ENCODE measurements at places on chromosomes 5 and 9.

DNA sequence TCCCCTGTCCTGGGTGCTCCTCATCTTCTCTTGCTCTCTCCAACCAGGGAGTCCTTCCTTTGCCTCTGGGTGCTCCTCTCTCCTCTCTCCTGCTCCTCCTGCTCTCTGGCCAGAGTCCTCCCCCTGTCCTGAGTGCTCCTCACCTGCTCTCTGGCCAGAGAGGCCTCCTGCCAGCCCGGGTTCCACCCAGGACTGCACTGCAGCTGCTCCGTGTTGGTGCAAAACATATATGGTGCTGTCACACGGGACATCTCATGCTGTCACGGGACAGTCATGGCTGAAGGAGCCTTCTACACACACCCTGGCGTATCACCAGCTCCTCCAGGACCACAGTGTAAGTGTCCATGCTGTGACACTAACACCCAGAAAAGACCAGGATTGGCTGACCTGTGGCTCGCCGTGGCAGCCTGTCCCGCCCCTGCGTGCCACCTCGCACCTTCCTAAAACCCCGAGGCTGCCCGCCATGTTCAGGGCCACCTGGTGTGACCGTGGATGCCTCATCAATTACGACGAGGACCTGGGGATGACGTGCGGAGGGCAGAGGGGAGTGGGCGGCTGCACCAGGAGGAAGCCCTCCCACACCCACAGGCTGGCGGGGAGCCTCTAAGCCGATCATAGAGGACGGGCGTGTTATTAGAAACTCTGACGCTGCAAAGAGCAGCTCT lies 27.9 kb upstream of the SLC6A3 start:
- DNase-seq = no peak

DNA sequence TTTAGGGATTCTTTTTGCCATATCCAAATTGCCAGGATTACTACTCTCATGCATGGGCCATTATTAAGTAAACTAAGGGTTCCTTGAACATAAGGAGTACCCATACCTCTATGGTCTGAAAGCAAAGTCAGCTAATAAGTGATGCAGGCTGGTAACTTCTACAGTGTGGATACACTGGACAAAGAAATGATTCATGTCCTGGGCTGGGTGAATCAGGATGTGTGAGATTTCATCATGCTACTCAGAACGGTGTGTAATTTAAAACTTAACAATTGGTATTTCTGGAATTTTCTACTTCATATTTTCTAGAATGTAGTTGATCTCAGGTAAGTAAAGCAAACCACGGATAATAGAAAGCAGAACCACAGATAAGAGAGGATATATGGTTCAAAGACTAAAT lies 428.8 kb downstream of the CHSY3 start:
- peak; percentile 46 for DNase-seq

DNA sequence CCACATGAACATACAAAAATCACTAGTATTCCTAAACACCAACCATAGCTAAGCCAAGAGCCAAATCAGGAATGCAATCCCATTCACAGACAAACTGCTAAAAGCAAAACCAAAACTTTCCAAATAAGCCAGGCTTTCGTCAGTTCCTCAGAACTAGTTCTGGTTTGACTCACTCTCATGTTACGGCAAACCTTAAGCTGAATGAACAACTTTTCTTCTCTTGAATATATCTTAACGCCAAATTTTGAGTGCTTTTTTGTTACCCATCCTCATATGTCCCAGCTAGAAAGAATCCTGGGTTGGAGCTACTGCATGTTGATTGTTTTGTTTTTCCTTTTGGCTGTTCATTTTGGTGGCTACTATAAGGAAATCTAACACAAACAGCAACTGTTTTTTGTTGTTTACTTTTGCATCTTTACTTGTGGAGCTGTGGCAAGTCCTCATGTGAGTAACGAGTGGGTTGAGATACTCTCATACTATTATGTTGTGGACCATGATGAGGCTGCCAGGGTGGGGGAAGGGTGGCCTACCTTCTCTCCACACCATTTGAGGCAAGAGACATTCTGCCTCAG lies at the start of gene PDCD1LG2:
Gene PDCD1LG2 (plus strand): TSS at position 172 of the 572 bp plus-strand sequence. CDS start 12,016 bp downstream, outside the sequence.
- DNase-seq = peak; percentile 89

DNA sequence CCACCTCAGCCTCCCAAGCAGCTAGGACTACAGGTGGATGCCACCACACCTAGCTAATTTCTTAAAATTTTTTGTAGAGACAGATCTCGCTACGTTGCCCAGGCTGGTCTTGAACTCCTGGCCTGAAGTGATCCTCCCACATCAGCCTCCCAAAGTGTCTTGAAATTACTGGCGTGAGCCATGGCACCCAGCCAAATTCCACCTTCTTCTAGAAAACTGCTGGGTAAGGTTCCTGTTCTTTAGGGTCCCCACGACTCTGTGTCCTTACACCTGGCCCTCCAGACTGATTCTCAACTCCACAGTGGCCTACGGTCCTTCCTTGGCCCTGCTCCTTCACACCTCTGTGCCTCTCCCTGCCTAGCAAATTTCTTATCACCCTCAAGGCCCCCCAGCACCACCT lies 1.9 kb downstream of the MAPK9 start:
- DNase-seq = no peak

GRCh38 chr5:133785182-133785581 lies 172.8 kb upstream of the FSTL4 start:
- DNase-seq = no peak

- DNase-seq = no peak
Observed at GRCh38 chr5:7759951-7760580, 90.9 kb downstream of the CFAP90 start.

DNA sequence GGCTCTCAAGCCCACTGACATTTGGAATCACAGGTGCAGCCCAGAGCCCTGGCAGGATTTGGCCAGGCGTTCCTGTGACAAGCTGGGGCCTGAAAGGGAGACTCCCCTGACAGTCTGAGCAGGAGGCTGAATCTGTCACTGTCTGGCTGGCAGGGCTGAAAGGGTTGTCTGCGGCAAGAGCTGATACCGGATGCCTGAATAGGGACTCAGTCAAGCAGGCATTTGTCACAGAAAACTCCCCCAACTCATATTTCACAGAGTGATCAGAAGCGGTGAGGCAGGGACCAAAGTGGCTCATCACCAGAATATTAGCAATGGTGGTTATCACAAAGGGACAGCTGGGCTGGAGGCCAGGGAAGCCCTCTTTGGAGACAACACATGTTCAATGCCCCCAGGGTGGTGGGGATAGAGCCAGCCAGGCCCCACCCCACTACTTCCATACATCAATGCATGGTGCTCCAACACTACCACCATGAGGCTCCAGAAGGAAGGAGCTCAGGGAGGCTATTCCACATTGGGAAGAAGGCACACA lies 295.5 kb downstream of the DTWD2 start:
- DNase-seq = no peak

DNA sequence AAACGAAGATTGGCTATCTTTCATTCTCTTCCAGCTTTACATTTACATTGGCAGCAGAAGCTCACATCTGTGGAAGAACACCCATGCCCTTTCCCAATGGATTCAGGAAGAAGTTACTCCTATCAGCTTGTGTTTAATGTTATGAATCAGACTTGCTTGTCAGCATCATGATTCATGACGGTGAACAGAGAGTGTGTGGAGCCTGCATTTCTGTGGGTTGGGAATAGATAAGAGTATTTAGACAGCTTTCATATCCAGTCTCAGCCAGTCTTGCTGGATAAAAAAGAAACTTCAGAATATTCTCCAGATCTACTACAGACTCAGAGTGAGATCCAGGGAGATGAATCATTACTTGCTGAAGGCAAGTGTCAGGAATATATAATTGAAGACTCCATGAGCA lies 812.9 kb upstream of the ZNF608 start:
- DNase-seq = peak; percentile 96

DNA sequence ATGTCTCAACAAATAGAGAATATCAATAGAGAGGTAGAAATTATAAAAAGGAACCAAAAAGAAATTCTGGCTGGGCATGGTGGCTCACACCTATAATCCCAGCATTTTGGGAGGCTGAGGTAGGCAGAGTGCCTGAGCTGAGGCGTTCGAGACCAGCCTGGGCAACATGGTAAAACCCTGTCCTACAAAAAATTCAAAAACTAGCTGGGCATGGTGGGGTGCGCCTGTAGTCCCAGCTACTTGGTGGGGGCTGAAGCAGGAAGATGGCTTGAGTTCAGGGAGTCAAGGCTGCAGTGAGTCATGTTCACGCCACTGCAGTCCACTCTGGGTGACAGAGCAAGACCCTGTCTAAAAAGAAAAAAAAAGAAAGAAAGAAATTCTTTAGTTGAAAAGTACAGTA lies 24.9 kb downstream of the IPPK start:
- DNase-seq = no peak

- no peak for DNase-seq
Observed at GRCh38 chr5:116135344-116135743, 50.5 kb downstream of the COMMD10 start.

GRCh38 chr9:6893350-6894131 lies 135.8 kb downstream of the KDM4C start:
- no peak for DNase-seq

DNA sequence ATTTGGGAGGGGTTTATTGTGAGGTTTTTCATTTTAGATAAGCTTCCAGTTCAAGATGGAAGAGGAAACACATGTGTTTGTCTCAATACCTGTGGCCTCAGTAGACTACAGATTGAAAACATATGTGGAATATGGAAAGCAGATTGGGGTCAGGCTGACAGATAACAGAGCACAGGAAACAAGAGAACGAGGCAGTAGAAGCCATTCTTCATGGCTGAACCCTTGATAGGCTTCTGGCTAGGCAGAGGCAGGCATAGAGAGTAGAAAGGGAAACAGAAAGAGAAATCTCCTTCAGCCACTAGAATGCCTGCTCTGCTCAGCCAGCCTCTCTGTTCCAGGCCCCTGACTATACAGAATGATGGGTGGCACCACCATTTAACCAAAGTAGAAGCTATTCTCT lies 152.5 kb downstream of the MUSK start:
- no peak for DNase-seq

DNA sequence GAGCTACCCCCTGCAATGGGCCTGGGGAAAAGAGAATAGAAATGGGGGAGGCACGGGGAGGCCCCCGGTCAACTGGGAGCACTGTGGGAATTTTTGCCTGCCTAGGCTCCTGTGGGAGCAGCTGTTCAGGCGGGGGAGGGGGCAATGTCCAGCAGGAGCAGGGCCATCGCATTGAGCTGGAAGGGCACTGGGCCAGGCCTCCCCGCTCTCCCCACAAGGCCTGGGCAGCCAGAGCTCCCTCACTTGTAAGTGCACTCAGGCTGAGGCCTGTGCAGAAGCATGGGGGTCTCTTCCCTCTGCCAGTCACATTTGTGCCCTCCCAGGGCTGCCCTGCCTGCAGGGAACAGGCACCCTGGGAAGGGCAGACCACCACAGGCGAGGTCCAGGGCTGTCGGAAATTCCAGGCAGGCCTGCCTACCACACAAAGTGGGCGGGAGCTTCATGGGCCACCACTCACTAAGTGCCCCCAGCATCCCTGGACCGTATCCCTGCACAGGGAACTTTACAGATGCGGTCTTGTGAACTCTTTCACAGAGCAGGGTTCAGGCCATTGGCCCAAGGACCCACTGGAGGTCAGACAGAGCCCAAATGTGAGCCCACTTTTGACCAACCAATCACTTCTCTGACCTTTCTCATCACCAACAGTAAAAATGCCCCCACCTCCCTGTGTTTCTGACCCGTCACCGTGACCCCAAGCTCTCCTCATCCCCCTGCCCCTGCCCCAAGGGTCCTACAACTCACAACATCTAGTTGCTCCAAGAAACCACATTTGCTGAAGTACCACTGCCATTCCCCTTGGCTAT lies 1.0 kb upstream of the CFAP157 start:
- DNase-seq = no peak

- DNase-seq = no peak
Observed at GRCh38 chr5:153952057-153952456, 86.7 kb downstream of the FAM114A2 start.

DNA sequence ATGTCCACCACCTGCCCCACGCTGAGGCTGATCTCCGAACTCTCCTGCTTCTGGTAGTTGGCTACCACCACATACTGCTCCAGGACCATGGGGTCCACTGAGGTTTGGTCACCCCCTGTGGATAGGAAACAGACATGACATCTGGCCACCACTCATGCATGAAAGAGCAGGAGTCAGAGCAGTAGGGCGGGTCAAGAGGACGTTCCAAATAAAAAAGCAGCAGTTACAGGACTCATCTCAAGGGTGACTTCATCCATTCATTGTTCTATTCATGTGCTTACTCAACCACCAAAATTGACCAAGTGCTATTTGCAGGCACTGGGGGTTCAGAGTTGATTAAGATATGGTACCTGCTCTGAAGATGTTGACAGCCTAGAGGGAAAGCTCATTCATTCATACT lies 79.2 kb upstream of the UBTD2 start:
- DNase-seq = no peak

- DNase-seq = no peak
Observed at GRCh38 chr5:39197556-39197955, 21.8 kb downstream of the FYB1 start.

- DNase-seq = no peak
Observed at GRCh38 chr9:87267251-87268070, 230.2 kb upstream of the DAPK1 start.

- DNase-seq = no peak
Observed at GRCh38 chr5:57174890-57175510, 1.1 kb downstream of the GPBP1 start.

- DNase-seq = no peak
Observed at GRCh38 chr5:94744906-94745305, 126.4 kb downstream of the SLF1 start.
